ENCODE measurements at places on chromosomes 2 and 18.

DNA sequence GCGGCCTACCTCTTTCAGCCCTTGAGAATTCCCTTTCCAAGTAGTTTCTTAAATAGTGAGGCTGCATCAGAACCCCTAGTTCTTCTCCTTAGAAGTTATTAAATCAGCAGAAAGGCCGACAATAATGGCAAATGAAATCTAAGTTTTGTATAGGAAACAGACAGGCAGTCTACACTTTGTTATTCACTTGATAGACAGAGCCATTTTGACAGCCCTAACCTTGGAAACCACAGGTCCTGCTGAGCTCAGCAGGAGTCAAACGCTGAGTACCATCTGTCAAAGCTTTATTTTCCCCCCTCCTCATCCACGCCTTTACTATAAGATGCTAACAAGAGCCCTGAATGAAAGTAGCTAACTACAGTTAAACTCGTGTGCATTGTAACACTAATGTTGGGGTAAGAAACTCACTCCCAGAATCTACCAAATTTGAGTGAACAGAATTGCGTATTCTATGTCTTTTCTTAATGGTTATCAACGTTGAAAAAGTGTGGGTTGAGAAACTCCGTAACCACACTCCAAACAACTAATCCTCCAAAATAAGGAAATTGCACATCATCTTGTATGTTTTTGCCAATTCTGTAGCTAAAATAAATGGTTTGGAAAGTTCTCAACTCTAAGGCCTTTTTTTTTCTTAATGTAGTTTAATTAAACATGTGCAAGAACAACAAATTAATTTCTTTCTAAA, 90.6 kb upstream of the EFEMP1 start:
- no peak for DNase-seq

DNA sequence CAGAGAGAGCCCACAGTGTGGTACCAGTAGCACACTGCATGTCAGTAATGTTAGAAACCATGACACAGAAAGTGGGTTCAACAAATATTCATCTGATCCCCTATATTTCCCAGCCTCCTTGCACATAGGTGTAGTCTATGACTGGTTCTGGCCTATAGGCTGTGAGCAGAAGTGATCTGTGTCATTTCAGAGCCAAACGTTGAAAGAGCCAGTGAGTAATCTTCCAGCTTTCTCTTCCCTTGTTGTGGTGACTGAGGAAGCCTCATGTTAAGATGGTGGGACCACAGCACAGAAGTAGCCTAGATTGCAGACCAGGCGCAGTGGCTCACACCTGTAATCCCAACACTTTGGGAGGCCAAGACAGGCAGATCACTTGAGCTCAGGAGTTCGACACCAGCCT, 4.1 kb downstream of the TMEM237 start:
- no peak for DNase-seq

GRCh38 chr2:9030841-9031240, 27.4 kb upstream of the MBOAT2 start:
- DNase-seq, result no peak

- no peak for DNase-seq
Observed at GRCh38 chr2:176160251-176160985, 3.3 kb downstream of the HOXD3 start.

- peak; percentile 31 for DNase-seq
Observed at GRCh38 chr2:200905618-200906296, 16.6 kb downstream of the NIF3L1 start.

DNA sequence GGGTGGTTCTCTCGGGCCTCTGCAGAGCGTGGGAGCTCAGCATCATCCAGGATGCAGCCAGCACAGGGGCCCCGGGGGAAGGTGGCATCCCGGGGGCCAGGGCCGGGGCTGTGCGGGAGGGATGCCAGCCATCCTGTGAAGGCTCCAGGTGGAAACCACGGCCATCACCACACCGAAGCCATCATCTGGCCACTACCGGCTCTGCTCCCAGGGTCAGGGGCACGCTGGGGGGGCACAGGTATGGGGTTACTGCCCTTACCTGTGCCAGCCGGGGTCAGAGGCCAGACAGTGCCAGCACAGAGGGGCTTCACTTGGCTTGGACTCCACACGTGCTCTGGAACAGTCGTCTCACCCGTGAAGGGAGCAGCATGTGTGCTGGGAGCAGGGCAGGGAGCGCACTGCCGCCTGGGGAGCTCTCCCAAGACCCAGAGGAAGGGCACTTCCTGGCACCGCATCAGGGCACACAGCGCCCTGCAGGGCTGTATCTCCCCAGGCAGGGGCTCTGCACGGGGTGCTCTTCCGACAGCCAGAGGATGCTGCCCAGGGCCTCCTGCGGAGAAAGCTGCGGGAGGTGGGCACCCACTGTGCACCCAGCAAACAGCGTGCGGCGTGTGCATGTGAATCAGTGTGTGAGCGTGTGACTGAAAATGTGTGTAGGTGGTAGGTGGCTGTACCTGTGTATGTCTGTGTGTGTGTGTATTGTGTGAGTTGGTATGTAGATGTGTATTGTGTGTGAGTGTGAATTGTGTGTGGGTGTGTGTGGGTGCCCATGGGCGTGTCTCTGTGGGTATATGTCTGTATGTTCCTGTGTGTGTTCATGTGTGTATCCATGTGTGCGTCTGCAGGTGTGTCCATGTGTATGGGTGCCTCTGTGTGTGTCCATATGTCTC, 75.0 kb downstream of the PTGR3 start:
- DNase-seq, result no peak

- DNase-seq, result no peak
Observed at GRCh38 chr2:171703574-171704347, 16.5 kb downstream of the DYNC1I2 start.

DNA sequence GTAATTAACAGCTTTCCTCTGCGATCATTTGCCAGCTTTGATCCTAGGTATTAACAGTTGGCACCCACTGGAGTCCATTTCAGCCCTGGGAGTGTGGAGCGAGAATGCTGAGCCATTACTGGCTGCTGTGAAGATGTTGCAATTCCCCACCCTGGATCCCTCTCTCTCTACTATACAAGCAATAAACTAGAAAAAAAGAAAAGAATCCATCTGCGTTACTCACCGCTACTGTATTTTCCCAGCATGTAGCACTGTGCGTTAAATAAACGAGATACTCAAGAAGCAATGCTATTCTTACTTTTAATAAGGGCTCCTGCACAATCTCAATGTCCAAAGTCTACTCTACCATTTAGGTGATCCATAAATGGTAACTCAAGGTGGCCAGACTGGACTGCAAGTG, 8.5 kb downstream of the RTTN start:
- DNase-seq, result no peak

DNA sequence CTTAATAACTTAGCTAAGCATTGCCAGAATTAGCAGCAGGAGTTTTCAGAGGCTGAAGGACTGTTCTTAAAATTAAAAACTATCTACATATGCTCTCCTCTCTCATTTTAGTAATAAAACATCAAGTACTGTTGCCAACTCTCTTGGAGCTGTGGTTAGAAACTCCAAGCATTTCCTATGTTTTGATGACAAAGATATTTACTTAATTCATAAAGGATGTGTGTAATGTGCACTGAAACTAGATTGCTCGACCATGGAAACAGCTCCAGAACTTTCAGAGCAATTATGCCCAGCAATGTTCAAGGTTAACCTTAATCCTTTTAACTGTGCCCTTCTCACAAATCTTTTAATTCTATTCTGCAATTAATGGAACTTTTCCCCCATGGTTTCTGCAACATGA, 8.4 kb downstream of the GRP start:
- no peak for DNase-seq

DNA sequence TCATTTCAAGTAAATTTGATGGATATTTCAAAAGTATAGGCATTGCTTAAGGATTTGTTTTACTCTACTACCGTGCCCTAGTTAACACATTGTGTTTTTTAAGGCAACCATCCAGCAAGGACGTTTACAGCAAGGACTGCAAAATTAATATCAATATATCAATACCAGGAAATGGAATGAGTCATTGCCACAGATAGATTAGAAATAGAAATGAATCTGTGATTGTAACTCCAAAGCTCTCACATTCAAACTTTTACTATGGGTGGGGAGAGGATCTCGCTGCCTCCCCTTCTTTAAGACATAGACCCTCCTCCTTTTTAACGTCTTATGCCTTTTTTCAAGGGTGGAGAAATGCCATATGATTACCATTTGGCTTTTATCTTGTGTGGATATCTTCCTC, 3.8 kb downstream of the CD28 start:
- no peak for DNase-seq

DNA sequence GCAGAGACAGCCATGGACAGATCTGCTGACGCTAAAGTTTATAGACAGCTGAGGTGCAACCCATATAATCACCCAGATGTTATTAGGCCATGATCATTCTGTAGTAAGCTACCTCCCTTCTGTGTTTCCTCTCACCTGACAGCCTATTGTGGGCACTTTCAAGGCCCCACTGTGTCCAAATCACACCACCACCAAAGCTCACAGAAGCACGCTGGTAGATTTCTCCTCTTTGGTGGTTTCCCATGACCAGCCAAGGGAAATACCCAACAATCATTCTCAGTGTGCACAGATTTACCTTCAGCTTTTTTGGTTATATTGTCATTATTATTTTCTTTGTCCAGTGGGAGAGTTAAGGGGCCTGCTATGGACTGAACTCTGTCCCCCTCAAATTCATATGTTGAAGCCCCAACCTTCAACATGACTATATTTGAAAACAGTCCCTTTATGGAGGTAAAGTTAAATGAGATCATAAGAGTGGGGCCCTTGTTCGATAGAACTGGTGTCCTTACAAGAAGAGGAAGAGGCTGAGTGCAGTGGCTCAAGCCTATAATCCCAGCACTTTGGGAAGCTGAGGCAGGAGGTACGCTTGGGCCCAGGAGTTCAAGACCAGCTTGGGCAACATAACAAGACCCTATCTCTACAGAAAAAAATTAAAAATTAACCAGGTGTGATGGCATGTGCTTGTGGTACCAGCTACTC, 74.0 kb upstream of the MSH6 start:
- no peak for DNase-seq
